NCI-H345 (cell line): ENCODE measurements at places on chromosomes 3 and 15.

DNA sequence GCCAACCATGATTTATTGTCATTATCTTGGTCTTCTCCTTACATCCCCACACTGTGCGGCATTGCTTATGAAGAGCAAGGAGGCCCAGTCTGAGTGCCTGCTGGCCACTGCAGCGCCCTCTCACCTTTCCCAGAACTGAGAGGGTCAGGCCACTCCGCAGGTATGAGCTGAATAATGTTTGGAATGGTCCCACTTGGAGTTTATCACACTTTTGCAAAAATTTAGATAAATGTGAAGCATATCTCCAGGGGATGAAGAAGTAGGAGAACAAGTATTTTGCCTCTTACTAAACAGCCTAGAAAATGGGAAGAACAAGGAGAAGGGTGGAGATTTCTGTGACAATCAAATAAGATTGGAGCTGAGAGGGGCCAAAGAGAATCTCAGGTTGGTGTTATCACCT lies 74.4 kb upstream of the GSK3B start:
- no peak for DNase-seq

GRCh38 chr3:39147711-39148434 lies 5.5 kb downstream of the CSRNP1 start:
- DNase-seq, result no peak

DNA sequence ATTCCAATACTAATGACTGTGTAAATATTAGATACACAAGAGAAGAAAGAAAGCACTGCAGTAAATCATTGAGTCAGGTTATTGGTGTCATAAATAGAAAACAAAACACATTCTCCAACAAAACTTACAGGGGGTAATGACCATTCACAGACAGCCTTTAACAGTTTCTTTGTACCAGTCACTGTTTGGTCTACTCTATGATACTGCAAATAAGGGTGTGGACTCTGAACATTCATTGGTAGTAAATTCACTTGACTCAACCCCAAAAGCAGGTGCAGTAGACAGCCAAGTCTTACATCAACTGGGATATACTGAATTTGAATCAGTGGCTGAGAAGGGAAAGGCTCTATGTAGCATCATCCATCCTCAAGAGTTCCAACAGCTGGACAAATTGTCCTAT lies 463.5 kb downstream of the FOXP1 start:
- DNase-seq, result no peak

GRCh38 chr3:106089806-106090205 lies 221.0 kb upstream of the CBLB start:
- DNase-seq, result no peak

GRCh38 chr3:136120373-136121348 lies 75.5 kb downstream of the MSL2 start:
- no peak for DNase-seq

DNA sequence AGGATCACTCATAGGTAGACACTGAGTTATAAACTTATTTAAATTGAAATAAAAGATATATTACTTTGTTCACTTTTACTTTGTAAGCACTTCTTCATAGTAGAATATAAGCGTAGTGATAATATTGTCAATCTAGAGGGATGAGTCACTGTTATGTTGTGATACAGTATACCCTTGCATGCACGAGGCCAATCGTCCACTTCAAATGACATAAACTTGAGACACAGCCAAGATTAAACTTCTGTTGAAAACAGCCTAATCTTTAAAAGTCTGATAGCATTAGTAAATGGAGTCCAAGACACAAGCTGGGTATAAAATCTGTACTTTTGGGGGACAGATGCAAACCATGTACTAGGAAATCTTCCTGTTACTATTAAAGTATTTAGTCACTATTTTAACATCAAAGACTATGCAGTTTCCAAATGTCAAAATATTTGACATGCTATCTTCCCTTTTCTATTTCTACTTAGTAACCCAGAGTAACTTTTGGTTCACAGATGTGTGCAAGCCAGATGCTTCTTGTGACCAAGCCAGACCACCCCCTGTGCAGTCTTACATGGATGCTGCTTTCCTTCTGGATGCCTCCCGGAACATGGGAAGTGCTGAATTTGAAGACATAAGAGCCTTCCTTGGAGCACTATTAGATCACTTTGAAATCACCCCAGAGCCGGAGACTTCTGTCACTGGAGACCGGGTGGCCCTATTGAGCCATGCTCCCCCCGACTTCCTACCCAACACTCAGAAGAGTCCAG lies 85.3 kb downstream of the PIK3R4 start:
- no peak for DNase-seq

GRCh38 chr3:190492129-190492528 lies 21.8 kb upstream of the IL1RAP start:
- no peak for DNase-seq

DNA sequence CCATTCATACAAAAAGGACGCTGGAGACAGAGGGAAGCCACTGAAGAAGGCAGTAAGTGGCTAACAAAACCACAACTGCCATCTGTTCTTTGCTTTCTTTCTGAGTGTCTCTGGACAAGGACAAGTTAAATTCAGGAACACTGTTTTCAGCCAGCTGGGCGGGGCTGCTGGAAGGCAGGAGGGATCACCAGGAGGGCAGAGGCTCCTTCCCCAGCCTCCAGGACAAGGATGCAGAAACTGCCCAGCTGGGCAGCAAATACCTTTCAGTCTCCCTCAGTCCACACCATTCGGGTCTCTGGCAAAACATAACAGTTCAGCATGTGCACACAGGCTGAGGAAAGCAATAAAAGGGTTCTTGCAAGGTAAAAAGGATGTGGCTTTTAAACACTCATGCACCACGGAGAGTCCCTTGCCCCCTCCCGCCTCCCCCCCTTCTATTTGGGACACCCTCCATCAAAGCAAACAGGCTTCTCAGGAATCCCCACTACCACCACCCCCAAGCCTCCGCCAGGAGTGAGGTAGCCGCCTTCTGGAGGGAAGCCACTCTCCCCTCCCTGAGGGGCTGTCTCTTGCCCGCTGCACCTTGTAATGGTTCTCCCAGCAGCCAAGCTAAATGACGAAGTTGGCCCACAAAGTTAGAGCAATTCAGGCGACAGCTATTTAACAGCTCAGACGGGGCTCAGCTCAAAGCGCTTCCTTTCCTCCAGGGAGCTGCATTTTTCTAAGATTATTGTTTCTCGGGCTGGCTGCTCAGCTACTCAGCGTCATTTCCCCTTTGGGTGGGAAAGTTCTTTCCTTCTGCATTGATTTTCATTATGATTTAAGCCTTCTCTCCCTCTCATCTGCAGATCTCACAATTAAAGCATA lies 3.8 kb downstream of the HEG1 start:
- no peak for DNase-seq

GRCh38 chr3:85432081-85432480 lies 473.3 kb downstream of the CADM2 start:
- DNase-seq, result no peak

- DNase-seq, result no peak
Measured at GRCh38 chr3:4493941-4494894, 1.1 kb downstream of the ITPR1 start.

DNA sequence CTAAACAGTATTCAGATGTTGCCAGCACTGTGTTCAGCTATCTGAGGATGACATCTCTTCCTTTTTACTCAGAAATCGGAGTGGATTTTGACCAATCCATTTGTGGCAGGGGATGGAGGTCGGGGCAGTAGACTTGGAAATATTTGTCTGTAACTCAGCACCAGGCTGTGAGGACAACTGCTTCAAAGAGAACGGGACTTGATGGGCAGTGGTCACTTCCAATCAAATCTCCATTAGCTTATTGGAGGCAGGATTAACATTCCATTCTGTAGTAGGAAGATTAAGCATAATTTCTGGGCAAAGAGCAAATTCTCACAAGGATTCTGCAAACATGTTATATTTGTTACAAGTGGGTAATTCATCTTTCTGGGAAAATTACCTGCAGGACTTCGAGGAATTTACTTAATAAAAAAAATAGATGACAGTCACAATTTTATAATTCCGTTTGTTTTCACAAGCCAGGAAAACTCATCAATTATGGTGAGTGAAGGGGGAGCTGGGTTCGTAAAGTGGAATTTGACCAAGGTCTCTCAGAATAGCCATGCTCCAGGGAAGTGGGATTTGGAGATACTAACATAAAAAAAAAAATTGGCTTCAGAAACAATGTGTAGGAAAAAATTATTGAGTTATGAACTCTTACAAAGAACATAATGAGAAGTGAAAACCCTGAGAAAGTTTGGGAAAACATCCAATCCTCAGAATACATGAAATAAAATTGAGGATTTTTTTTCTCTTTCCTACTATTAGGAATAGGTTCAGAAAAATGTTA lies 18.1 kb downstream of the CRABP1 start:
- DNase-seq, result no peak

- DNase-seq, result no peak
Measured at GRCh38 chr3:109532257-109533216, 195.2 kb upstream of the DPPA4 start.

DNA sequence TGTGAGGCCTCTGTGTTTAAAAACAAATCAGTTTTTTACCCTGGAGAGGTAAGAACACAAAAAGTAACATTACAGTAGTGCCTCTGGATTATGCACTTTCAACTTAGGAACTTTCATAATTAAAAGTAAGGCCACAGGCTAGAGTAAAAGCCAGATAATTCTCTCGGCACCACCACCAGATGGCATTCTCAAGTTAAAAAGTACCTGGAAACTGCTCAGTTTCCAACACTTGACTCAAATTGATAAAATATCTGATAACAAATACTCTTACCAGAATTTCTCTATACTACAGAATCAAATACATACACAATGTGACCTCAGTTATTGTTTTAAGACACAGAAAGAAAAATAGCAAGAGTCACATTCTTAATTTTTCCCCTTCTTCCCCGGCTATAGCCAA lies 19.9 kb downstream of the SPICE1 start:
- DNase-seq, result no peak

GRCh38 chr3:124635169-124635539 lies 95.1 kb upstream of the UMPS start:
- DNase-seq, result no peak

GRCh38 chr3:116216761-116217160 lies 228.5 kb downstream of the LSAMP start:
- DNase-seq, result no peak

GRCh38 chr3:195442573-195443390 lies at the start of gene ACAP2:
Gene ACAP2, minus strand, starts transcription at chr3:195443020. Its CDS starts 173 bp downstream, at chr3:195442847.
- peak; percentile 100 for DNase-seq

- no peak for DNase-seq
Measured at GRCh38 chr3:30503446-30503845, 103.0 kb upstream of the TGFBR2 start.

GRCh38 chr3:5186858-5187155 lies 700 bp upstream of the EDEM1 start:
- DNase-seq, result no peak

- no peak for DNase-seq
Measured at GRCh38 chr3:128424508-128425069, 42.1 kb downstream of the DNAJB8 start.
